NCI-H1105 treated with DMSO at 0.1 percent for 48 hours (cell line): ENCODE measurements at places on chromosomes 5 and 9.
A peak's percentile ranks its signal among the peaks of the same experiment; 100 is the strongest.

DNA sequence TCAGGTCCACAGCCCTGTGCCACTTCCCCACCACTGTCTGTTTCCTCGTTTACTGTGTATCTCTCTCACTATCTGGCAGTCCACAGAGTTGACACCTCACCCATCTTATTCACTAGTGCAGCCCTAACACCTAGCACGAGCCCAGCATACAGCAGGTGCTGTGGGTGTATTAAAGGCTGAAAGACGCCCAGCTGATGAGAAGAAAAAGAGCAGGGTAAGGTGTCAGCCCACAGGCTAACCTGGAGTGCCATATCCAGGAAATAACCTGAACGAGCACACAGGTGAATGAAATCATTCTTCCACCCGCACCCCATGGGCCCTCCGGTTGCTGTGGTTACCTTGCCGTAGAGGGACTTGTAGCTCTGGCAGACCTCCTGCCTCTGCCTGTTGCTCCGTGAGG is 18.6 kb downstream of the ANXA6 start:
- DNase-seq = no peak

GRCh38 chr5:607541-608428 is 4.4 kb upstream of the CEP72 start:
- DNase-seq = no peak

DNA sequence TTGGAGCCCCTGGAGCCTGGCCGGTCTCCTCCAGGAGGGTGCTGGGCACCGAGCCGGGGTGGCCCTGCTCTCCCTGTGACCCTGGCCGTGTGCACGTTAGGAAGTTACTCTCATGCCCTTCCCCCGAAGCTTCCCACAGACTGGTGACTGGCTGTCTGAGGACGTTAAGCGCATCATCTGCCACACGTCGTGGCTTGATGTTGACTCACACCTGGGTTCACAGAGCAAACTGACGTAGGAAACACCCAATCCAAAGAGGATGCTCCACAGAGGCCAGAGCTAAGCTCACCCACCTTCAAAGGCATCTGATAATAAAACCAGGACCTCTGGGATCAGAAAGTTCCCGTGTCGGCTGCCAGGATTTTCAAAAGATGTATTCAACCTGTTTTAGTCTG is 152.9 kb upstream of the PHYKPL start:
- DNase-seq = no peak

GRCh38 chr9:92632641-92633040 is 37.3 kb downstream of the IPPK start:
- DNase-seq = no peak

DNA sequence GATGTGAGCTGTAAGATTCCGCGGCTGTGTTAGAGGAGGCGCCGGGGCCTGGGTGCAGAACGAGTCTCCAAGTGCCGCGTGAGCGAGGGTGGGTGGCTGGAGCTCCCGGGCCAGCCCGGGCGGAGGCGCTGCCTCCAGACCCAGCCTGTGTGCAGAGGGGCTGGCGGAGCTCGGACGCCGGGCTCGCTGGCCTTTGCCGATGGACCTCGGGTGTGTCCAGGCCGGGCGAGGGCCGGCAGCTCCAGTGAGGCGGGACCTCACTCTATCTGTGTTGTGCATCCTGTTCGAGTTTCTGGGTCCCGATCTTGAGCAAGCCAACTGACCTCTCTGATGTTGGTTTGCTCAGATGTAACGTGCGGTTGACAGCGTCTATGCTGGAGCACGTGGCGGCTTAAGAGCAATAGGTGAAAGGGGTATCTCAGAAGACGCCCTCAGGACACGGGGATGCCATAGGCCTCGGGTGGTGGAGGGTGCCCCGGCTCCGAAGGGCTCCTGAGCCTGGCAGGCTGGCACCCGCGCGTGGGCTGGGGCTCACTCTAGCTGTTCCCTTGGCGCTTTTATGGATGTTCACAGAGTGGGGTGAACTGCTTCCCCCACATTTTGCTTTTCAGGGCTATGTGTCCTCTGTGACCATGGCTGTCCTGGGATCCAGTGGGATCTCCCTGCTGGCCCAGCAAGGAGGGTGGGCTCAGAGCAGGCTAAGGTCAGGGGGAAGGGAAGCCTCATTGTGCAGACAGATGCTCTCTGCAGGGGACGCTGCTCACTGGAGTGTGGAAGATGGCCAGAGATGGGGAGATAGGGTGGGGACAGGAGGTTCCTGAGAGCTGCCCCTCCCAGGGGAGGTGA is 69.8 kb downstream of the MRPL36 start:
- no peak for DNase-seq

GRCh38 chr5:131630963-131631350 is 4.1 kb downstream of the RAPGEF6 start:
- DNase-seq = no peak

GRCh38 chr5:176863041-176863764 is 35.9 kb downstream of the HK3 start:
- no peak for DNase-seq

DNA sequence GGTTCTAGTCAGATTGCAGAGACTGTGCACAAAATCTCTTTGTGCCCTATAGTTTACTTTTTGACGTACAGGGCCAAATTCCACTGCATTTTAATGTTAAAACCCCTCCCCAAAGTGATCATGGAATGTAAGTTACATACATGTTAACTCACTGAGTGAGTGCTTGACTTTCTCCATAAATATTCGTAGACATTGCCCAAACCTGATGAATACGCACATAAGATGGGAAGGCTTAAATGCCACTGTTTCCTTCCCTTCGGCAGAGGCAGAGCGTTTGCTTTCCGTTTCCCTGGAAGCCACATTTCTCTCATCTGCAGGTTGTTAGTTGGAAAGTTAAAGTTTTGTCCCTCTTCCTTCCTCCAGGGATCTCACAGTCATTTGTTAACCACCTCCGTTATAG is 286.2 kb downstream of the MCTP1 start:
- no peak for DNase-seq

GRCh38 chr9:15369238-15369637 is 53.4 kb upstream of the SNAPC3 start:
- DNase-seq = no peak

- DNase-seq = no peak
Observed at GRCh38 chr5:65926893-65927292, 518 bp downstream of the ERBIN start.

- no peak for DNase-seq
Observed at GRCh38 chr5:23208959-23209431, 298.4 kb upstream of the PRDM9 start.

GRCh38 chr5:4906786-4907185 is 233.3 kb upstream of the ADAMTS16 start:
- DNase-seq = no peak

DNA sequence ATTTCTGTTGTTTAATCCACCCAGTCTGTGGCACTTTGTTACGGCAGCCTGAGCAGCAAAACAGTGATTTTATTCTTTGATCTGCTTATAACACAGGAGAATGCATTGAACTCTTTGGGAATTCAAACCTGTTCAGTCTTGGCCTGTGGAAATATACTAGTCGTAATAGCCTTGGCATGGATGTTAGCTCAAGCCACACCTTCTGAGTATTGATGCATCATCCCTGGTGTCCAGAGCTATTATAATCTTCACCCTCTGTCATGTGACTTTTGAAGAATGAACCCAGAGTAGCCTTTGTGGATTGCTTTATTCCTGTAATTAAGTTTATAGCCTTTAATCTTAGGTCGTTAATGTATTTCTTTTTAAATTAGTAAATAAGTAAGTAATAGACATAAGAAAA is 50.8 kb upstream of the TEX48 start:
- no peak for DNase-seq

DNA sequence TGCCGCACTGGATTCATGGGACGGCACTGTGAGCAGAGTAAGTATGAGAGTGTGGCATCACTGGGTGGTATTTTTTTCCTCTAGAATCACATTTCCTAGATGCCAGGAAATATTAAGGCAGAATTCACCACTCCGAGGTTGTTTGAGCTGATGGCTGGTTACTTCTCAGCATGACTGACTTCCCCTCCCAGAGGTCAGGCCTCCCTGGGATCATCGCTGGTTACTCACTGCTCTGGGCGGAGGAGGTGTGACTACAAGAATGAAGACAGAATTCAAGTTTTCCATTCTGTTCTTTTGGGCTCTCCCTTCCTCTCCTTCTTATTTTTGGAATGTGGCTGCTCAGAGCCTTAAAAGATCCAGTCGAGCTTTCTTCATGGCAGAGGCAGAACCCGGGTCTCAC is 76.6 kb upstream of the PRRC1 start:
- no peak for DNase-seq

- no peak for DNase-seq
Observed at GRCh38 chr9:81579381-81579780, 110.0 kb downstream of the TLE1 start.

GRCh38 chr5:72456391-72457074 is 50.7 kb downstream of the ZNF366 start:
- DNase-seq = no peak

- no peak for DNase-seq
Observed at GRCh38 chr5:31995714-31996113, 178.4 kb downstream of the GOLPH3 start.

- DNase-seq = no peak
Observed at GRCh38 chr9:114090798-114091197, 8.3 kb downstream of the KIF12 start.

GRCh38 chr5:81533629-81534405 is 139.9 kb upstream of the ACOT12 start:
- no peak for DNase-seq

GRCh38 chr5:74028976-74029375 is 403.0 kb downstream of the ARHGEF28 start:
- DNase-seq = no peak

GRCh38 chr5:144815131-144815530 is 644.5 kb downstream of the KCTD16 start:
- DNase-seq = no peak

- DNase-seq = no peak
Observed at GRCh38 chr5:67831048-67831447, 384.5 kb upstream of the PIK3R1 start.

DNA sequence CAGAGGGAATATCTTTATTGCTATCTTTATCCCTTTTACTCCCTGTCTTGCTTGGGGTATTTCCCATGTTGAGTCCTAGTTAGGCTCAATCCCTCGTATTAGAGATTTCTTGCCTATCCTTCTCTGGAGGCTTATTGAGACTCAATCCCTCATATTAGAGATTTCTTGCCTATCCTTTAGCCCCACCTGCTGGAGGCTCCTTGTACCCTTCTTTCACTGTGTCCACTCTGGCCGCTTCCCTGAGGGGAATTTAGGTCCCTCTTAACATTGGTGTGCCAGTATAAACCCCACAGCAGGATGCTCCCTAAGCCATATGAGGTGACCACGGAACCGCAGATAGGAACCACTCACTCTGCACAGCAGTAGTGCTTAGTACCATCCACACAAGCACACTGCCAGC is 110.7 kb upstream of the MAMDC2 start:
- DNase-seq = no peak

DNA sequence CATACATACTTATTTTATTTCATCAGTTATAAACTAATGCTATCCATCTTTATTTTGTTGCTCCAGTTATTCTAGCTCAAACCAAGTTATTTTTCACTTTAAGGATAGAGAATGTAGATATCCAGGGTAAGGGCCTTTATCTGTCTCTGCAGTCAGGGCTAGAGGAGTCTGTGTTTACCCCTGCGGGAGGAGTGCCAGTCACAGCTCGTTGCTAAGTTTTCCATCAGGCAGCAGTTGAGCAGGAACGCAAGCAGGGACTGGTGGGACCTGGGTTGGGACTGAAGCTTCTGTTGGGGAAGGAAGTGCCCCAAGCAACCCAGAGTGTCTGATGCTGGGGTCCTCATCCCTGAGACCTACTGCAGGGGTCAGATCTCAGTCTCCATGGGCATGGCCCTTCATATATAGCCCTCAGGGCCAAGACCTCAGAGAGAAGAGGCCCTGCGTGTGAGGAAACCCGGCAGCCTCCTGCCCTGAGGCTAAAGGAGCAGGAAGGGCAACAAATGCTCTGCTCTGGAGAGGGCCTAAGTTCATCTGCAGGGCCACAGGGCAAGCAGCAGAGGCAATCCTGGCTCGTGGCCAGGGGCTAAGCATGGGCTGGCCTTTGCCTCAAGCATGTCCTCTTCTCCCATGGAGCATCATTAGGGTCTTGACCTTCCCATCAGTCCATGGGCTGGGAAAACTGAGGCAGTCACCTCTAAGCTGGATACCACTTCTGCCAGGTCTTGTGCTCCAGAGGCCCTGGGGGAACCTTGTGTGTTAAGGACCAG is 6.6 kb downstream of the SLC22A4 start:
- no peak for DNase-seq

- peak; percentile 33 for DNase-seq
Observed at GRCh38 chr5:89374818-89375521, 492.0 kb upstream of the MEF2C start.

GRCh38 chr5:149299451-149300054 is 27.9 kb downstream of the AFAP1L1 start:
- DNase-seq = no peak

DNA sequence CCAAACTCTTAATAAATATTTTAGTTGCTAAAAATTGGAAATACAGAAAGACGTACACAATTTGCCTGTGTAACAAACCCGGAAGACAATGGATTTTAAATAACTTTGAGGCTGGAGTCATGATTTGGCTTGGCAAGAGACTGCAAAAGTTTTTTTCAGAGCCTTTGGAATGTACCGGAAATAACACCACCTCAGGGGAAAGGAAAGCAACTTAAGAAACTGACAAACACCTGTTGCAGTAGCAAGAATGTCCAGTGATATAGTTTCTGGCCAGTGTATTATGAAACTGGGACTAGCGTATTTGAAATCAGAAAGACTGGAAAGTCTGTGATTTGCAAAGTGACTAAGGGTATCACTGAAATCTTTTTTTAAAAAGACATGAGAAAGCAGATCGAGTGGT is 842 bp downstream of the MUSK start:
- DNase-seq = no peak

DNA sequence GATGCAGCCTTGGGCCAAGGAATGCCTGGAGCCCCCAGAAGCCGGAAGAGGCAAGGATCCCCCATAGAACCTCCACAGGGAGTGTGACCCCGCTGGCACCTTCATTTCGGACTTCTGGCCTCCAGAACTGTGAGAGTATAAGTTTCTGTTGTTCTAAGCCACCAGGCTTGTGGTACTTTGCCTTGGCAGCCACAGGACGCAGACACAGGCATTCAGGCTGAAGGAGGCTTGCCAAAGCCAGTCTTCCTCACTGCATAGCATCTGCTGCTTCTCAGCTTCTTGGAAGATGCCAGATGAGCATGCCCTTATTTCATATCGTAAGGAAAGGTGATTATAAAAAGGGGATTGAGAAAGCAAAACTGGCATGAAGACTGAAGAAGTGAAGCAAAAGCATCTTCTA is 61.1 kb upstream of the TAS2R1 start:
- DNase-seq = no peak

GRCh38 chr5:97229196-97229595 is 46.1 kb upstream of the RIOK2 start:
- no peak for DNase-seq

DNA sequence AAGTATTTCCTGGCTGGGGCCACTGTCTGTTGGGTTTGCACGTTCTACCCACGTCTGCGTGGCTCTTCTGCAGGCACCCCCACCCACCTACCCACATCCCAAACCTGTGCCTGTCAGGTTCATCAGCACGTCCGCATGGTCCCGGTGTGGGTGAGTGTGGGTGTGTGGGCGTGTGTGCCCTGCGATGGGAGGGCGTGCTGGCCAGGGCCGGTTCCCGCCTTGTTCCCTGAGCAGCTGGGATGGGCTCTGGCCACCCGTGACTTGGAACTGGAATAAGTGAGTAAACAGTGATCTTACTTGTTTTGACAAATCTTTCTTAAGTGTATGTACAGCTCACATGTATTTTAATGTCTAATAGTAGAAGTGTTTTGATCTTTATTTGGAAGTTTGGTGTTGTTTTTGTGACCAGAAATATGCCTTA is 20.4 kb downstream of the ERGIC1 start:
- DNase-seq = no peak
